ENCODE measurements at places on chromosomes 7 and 10.
A peak's percentile ranks its signal among the peaks of the same experiment; 100 is the strongest.

DNA sequence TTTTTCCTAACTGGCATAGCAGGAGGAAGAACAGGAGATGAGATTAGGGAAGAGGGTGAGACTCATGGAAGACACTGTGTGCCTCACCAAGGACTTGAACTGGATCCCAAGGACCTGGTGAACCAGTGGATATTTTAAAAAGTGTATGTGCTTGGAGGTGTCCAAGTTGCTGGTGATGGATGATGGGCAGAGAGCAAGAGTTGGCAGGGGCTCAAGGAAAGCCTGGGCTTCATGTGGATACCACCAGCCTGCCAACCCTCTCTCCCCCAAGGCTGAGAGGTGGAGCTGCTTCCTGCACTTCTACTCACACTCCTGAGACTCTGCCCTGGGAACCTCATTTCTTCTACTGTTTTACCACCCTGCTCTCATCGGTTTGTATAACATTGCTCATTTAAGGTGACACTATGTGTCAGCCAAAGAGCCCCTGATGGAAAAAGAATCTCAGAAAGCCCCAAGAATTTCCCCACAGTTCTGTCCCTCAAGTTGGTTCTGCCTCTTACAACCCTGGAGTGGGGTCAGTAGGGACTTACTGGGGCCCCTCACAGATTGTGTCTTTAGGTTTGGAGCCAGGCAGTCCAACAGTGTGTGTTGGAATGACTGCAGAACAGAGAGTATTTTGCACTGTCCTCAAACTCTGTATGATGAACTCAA, 56.2 kb upstream of the PDCD4 start:
- no peaks in the 10 kb centered on the region for H3K27me3 ChIP-seq
- DNase-seq: no peak
- no peak overlapping the region for H3K4me3 ChIP-seq
- no peaks in the 10 kb centered on the region for H3K4me1 ChIP-seq
- H3K36me3 ChIP-seq: no peaks in the 10 kb centered on the region

DNA sequence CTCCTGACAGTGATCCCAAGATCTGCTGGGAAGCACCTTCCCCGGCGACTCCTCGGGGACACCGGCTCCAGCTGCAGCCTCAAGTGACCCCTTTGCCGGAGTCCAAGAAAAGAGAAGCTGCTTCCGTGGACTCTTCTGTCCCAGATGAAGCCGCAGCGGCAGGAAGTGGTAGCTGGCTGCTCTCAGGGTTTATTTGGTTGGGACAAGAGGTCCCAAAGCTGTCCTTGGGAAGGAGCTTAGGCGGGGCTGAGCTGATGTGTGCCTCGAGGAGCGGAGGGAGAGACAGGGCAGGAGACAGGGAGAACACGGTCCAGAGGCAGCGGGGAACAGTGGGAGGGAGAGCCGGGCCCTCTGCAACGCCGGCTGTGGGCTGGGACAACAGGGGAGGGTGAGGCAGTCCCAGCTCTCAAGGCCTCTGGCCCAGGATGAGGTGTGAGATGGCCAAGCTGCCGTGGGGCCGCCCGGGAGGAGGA, 13.1 kb upstream of the FAM20C start:
- no peak overlapping the region for H3K27ac ChIP-seq
- no peaks in the 10 kb centered on the region for H3K27me3 ChIP-seq
- no peaks in the 10 kb centered on the region for H3K36me3 ChIP-seq
- DNase-seq: no peak
- no peak overlapping the region for H3K4me3 ChIP-seq
- no peaks in the 10 kb centered on the region for H3K4me1 ChIP-seq

- no peaks in the 10 kb centered on the region for H3K27me3 ChIP-seq
- no peak overlapping the region for H3K27ac ChIP-seq
- H3K4me1 ChIP-seq: peaks cover 36% of the 10 kb centered on the region
- H3K4me3 ChIP-seq: no peak overlapping the region
Measured at GRCh38 chr10:34775044-34775637, 40.0 kb downstream of the PARD3 start.

DNA sequence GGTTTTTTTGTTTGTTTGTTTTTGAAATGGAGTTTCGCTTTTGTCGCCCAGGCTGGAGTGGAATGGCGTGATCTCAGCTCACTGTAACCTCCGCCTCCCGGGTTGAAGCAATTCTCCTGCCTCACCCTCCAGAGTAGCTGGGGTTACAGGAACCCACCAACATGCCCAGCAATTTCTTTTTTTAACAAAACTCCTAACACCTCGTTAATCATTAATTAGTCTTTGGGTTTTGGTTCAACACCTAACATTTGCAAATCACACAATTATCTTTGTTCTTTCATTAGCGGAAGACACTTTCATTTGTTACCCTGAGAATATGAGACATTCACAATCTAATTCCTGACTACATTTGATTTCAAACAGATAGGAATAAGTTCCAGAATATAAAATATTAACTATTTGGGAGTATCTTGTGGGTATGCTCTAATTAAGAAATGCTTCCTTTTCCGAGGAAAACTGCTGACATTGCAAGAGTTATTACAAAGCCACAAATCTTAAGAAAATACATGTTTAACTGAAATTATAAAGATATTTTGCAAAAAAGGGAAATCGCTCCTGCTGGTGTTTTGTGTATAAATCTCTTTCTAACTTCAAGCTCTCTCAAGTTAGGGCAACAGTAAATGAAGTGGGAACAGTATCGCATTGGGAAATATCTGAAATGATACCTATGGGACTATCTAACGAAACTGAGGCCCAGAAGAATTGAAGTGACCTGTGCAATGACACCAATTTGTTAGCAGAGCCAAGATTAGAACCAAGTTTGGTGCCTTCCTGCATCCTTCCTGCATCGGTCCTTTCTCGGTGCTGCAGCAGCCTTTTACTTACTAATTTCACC, 1.2 kb upstream of the LSM8 start:
- peak overlapping the region; percentile 83 for H3K4me3 ChIP-seq
- peaks cover 3% of the 10 kb centered on the region for H3K36me3 ChIP-seq
- H3K4me1 ChIP-seq: no peaks in the 10 kb centered on the region
- DNase-seq: no peak

GRCh38 chr10:80518807-80519360, 18.8 kb upstream of the SH2D4B start:
- no peak overlapping the region for H3K27ac ChIP-seq
- H3K36me3 ChIP-seq: 0 out of 2 replicates have a peak, but pooled peaks cover 3% of the 10 kb centered on the region
- no peaks in the 10 kb centered on the region for H3K4me1 ChIP-seq
- H3K4me3 ChIP-seq: no peak overlapping the region
- no peaks in the 10 kb centered on the region for H3K27me3 ChIP-seq
